ENCODE measurements at places on chromosomes 2 and 18. TPM values are rescaled to one million over a fixed set of nuclear protein-coding genes. Genes with fewer than 3 reads are reported as not detected.

The ARHGAP28 gene
- total RNA-seq, result 1.1 TPM

The C2orf78 gene
- not detected for total RNA-seq

The ANAPC1 gene
- total RNA-seq, result 27.4 TPM

The GLS gene
- total RNA-seq, result 95.0 TPM

The KIF5C gene
- 0.16 TPM for total RNA-seq

The CRYGC gene
- total RNA-seq, result not detected

The OSBPL6 gene
- 4.3 TPM for total RNA-seq

The KANSL3 gene
- 16.4 TPM for total RNA-seq

The DQX1 gene
- total RNA-seq, result not detected

The AFF3 gene
- total RNA-seq, result 0.32 TPM

The MOCOS gene
- total RNA-seq, result 1.1 TPM

The OR6B2 gene
- total RNA-seq, result not detected

The ASB1 gene
- total RNA-seq, result 21.4 TPM

The ACADL gene
- total RNA-seq, result not detected

The CXCR1 gene
- total RNA-seq, result not detected

The MBP gene
- total RNA-seq, result 15.7 TPM

The SPEG gene
- total RNA-seq, result 5.2 TPM

The DOCK10 gene
- 2.4 TPM for total RNA-seq

The CELF4 gene
- total RNA-seq, result not detected

The TXNDC2 gene
- 0.32 TPM for total RNA-seq

The MSGN1 gene
- not detected for total RNA-seq

The TMEM200C gene
- total RNA-seq, result not detected

The EHD3 gene
- 15.9 TPM for total RNA-seq

The IL36G gene
- not detected for total RNA-seq

The COL4A4 gene
- total RNA-seq, result 45.2 TPM

The DPP10 gene
- under 0.01 TPM for total RNA-seq

The MSTN gene
- total RNA-seq, result not detected

The B3GNT7 gene
- total RNA-seq, result not detected

The LOXL3 gene
- total RNA-seq, result 76.8 TPM

The DRC1 gene
- not detected for total RNA-seq

The SPATS2L gene
- total RNA-seq, result 65.7 TPM

The C1QL2 gene
- total RNA-seq, result not detected

The RBM43 gene
- total RNA-seq, result 2.6 TPM

The ALPP gene
- not detected for total RNA-seq

The SMYD1 gene
- not detected for total RNA-seq
